ENCODE measurements at places on chromosomes 5 and 9. TPM values are rescaled to one million over a fixed set of nuclear protein-coding genes. Genes with fewer than 3 reads are reported as not detected.

GRCh38 chr9:124266139-124266825 lies 8.5 kb downstream of the NEK6 start:
- DNase-seq = no peak

DNA sequence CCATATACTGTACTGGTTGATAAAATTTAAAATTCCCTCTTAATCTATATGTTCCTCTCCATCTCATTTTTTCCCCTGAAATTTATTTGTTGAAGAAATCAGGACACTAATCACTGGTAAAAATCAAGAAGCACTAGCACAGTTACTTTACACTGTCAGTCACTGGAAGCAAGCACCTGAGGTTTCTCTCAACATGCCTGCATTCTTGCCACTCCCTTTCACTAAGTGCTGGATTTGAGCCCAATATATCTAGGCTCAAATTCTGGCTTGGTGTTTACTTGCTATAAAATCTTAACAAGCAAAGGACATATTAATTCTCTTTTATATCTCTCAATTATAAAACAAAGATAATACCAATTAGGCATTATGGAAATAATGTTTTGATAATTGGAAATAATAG lies 58.6 kb downstream of the DIAPH1 start:
- no peak for DNase-seq

The C5orf46 gene
- not detected for total RNA-seq

GRCh38 chr5:168925160-168925559 lies 346.0 kb upstream of the PANK3 start:
- DNase-seq = no peak

GRCh38 chr5:176387384-176387925 lies 943 bp downstream of the NOP16 start:
- no peak for DNase-seq

GRCh38 chr5:82526540-82526939 lies 248.4 kb upstream of the RPS23 start:
- no peak for DNase-seq

The ZNF300 gene
- 0.26 TPM for total RNA-seq

DNA sequence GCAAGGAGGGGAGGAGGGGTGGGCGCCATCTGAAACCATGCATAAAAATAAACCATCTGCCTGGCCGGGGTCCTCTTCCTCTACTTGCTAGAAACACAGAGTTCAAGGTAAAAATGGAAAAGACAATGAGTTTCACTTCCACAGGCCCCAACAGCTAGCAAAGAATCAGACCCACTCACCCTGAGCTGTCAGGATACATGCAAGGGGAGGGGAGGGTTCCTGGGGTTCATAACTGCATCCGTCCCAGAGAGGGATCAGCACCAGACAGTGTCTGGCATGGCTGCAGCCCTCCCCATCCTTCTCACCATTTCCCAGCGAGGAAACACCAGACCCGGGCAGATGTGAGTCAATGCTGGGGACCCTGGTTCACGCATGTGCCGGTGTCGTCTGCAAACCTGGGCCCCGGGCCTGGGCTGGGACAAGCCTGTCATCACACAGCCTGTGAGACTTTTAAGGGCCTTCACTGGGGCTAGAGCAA lies 55.4 kb downstream of the SEMA4D start:
- no peak for DNase-seq

The HRH2 gene
- total RNA-seq = 6.8 TPM

- no peak for DNase-seq
Observed at GRCh38 chr9:72675586-72675985, 154.2 kb downstream of the TMC1 start.

GRCh38 chr9:124473310-124473709 lies 23.1 kb downstream of the ADGRD2 start:
- DNase-seq = no peak

The EDIL3 gene
- not detected for total RNA-seq

- DNase-seq = no peak
Observed at GRCh38 chr9:85662573-85662972, 79.2 kb downstream of the AGTPBP1 start.

All from activated CD8-positive, alpha-beta memory T cell treated with anti-CD3 and anti-CD28 coated beads, Interleukin-2, amount 10 ng/mL, durations not matched to agents 7 days and 5 days (primary cell).